ENCODE measurements at places on chromosomes 7 and 10. TPM values are rescaled to one million over a fixed set of nuclear protein-coding genes. Genes with fewer than 3 reads are reported as not detected.

GRCh38 chr7:50721661-50722259 lies 60.9 kb downstream of the GRB10 start:
- no peaks in the 10 kb centered on the region for H3K36me3 ChIP-seq
- no peaks in the 10 kb centered on the region for H3K27me3 ChIP-seq
- no peaks in the 10 kb centered on the region for H3K4me1 ChIP-seq
- H3K4me3 ChIP-seq, result no peak overlapping the region
- DNase-seq, result no peak

DNA sequence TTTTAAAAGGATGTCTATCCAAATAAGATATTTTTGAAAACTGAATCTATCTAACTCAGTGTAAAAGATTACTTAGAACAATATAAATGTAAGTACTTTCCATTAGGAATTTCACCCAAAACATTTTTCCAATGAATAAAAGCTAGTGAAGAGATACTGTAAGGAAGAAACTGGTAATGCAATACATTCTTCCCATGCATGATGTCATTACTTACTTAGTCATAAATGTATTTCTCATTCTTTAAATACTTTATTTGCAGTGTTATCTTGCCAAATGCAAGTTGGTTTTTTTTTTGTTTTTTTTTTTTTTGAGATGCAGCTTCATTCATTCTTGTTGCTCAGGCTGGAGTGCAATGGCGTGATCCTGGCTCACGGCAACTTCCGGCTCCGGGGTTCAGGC lies 265.6 kb downstream of the PHF14 start:
- H3K27me3 ChIP-seq, result no peaks in the 10 kb centered on the region
- H3K4me1 ChIP-seq, result no peaks in the 10 kb centered on the region
- H3K27ac ChIP-seq, result no peak overlapping the region

DNA sequence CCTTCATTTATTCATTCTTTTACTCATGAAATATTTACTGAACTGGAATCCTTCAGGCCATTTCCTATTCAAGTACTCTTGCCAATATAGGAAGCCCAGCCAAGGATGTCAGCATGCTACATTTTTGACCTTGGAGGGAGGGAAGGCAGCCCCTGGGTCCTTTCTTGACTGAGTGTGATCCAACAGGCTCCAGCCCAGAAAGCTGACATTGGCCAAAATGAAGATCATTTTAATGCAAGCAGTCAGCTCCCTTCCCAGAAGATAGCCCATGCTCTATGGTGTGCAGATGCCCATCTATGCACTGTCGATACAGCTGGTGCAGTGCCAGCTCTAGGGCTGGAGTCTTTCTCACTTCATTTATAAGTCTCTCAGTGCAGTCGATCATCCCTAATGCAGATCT lies 646.0 kb downstream of the KCNMA1 start:
- H3K36me3 ChIP-seq, result no peaks in the 10 kb centered on the region
- no peaks in the 10 kb centered on the region for H3K4me1 ChIP-seq
- H3K27ac ChIP-seq, result no peak overlapping the region
- H3K4me3 ChIP-seq, result no peak overlapping the region
- no peaks in the 10 kb centered on the region for H3K27me3 ChIP-seq

- H3K27ac ChIP-seq, result no peak overlapping the region
- H3K27me3 ChIP-seq, result no peaks in the 10 kb centered on the region
- no peak for DNase-seq
- H3K4me1 ChIP-seq, result no peaks in the 10 kb centered on the region
- no peak overlapping the region for H3K4me3 ChIP-seq
Measured at GRCh38 chr7:80095545-80095944, 39.1 kb upstream of the GNAI1 start.

GRCh38 chr7:126659124-126659523 lies 593.6 kb downstream of the GRM8 start:
- H3K27ac ChIP-seq, result no peak overlapping the region
- no peaks in the 10 kb centered on the region for H3K4me1 ChIP-seq
- H3K4me3 ChIP-seq, result no peak overlapping the region
- no peaks in the 10 kb centered on the region for H3K36me3 ChIP-seq
- no peaks in the 10 kb centered on the region for H3K27me3 ChIP-seq

GRCh38 chr7:30528779-30529178 lies 24.1 kb upstream of the GGCT start:
- no peaks in the 10 kb centered on the region for H3K36me3 ChIP-seq
- no peak for DNase-seq
- H3K4me1 ChIP-seq, result no peaks in the 10 kb centered on the region

DNA sequence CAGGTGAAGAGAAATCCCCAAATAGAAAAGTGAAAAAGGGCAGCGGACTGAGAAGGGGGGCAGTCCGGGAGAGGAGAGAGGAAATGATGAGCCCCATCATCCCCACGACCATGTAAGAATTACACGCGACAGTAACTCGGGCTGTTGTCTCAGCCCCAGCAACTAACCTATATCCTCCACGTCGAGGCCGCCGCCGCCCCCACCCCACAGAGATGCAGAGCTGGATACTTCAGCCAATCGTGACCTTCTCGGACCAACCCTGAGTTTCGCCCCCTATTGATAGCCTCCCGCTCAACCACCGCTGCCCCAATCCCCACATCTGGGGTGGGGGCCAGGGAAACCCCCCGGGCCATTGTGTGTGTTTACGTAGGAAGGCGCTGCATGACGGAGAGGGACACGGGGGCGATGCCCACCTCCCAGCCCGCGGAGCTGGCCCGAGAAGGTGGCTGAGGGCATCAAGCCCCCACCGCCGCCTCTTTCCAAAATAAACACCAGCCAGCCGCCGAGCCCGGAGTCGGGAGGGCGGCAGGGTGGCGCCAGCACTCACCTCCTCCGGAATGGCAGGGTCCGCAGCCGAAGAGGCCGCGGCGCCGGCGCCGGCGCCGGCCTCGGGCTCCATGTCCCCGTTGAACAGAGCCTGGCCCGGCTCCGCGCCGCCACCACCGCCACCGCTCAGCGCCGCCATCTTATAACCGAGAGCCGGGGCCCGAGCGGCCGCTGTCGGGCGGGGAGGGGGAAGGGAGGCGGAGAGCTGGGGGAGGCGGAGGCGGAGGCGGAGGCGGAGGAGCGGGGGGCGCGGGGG lies 509 bp downstream of the BRAF start:
- peak overlapping the region; percentile 94 for H3K27ac ChIP-seq
- no peaks in the 10 kb centered on the region for H3K4me1 ChIP-seq
- peak overlapping the region; percentile 77 for H3K4me3 ChIP-seq
- H3K36me3 ChIP-seq, result no peaks in the 10 kb centered on the region
- H3K27me3 ChIP-seq, result no peaks in the 10 kb centered on the region

GRCh38 chr7:104123786-104124185 lies 84.0 kb downstream of the ORC5 start:
- H3K4me1 ChIP-seq, result no peaks in the 10 kb centered on the region
- no peaks in the 10 kb centered on the region for H3K36me3 ChIP-seq
- H3K4me3 ChIP-seq, result no peak overlapping the region
- H3K27me3 ChIP-seq, result no peaks in the 10 kb centered on the region
- DNase-seq, result no peak
- no peak overlapping the region for H3K27ac ChIP-seq

- DNase-seq, result no peak
- H3K27ac ChIP-seq, result no peak overlapping the region
- H3K4me3 ChIP-seq, result no peak overlapping the region
- H3K36me3 ChIP-seq, result no peaks in the 10 kb centered on the region
- H3K27me3 ChIP-seq, result no peaks in the 10 kb centered on the region
Measured at GRCh38 chr7:106076537-106076936, 35.6 kb downstream of the SYPL1 start.

DNA sequence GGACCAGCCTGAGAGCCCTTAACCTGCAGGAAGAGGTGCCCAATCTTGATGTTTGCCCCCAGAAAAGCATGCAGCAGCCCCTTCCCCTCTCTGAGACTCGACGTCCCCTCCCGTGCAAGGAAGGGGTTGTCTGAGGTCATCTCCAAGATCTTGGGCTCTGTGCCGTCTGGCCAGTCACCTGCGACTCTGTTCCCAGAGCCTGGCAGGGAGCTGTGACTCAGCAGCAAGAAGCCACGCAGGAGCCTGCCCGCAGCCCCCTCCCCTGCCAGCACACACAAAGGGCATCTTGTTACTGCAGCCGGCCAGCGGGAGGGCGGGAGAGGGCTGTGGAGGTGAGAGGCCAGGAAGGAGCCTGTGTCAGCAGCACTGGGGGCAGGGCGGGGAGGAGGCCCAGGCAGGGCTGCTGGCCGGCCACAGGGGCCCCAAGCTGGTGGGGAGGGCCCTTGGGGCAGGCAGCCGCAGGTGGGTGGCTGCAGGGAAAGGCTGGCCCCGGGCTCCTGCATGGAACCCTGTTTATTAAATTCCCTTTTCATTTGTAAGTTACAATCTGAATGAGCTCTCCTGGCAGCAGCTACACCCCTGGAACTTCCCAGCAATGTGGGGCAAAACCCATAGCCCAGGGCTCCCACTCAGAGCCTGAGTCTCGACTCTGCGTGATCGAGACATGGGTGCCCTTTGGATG lies 103.7 kb upstream of the ZMIZ1 start:
- H3K27ac ChIP-seq, result peak overlapping the region; percentile 78
- no peaks in the 10 kb centered on the region for H3K36me3 ChIP-seq
- no peaks in the 10 kb centered on the region for H3K27me3 ChIP-seq
- no peak overlapping the region for H3K4me3 ChIP-seq
- no peaks in the 10 kb centered on the region for H3K4me1 ChIP-seq

- H3K36me3 ChIP-seq, result no peaks in the 10 kb centered on the region
- no peaks in the 10 kb centered on the region for H3K27me3 ChIP-seq
- no peaks in the 10 kb centered on the region for H3K4me1 ChIP-seq
- H3K4me3 ChIP-seq, result no peak overlapping the region
- no peak overlapping the region for H3K27ac ChIP-seq
Measured at GRCh38 chr7:139799586-139799985, 21.8 kb upstream of the HIPK2 start.

DNA sequence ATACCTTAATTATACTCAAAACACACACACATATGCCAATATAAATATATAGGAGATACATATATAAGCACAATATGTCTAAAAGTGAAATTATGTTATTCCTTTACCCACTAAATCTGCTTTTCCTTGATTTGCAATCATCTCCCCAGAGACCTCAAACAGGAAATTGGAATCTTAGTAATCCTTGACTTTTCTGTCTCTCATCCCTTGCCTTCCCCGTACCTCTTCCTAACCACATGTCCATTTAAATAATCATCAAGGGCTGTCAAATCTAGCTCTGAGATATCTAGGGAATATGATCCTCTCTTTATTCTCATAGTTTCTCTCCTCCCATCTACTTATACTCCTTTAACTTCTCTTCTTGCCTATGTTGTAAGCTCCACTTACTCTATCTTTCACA lies 336.6 kb downstream of the HGF start:
- no peaks in the 10 kb centered on the region for H3K27me3 ChIP-seq
- no peak for DNase-seq
- H3K4me3 ChIP-seq, result no peak overlapping the region
- H3K36me3 ChIP-seq, result no peaks in the 10 kb centered on the region
- no peaks in the 10 kb centered on the region for H3K4me1 ChIP-seq

GRCh38 chr10:86165666-86166065 lies 200.9 kb downstream of the GRID1 start:
- no peak for DNase-seq
- H3K36me3 ChIP-seq, result no peaks in the 10 kb centered on the region
- H3K27ac ChIP-seq, result no peak overlapping the region
- no peaks in the 10 kb centered on the region for H3K4me1 ChIP-seq

GRCh38 chr7:96114190-96114589 lies 207.7 kb downstream of the SLC25A13 start:
- no peaks in the 10 kb centered on the region for H3K36me3 ChIP-seq
- H3K4me1 ChIP-seq, result no peaks in the 10 kb centered on the region
- no peak overlapping the region for H3K27ac ChIP-seq
- no peak for DNase-seq
- H3K4me3 ChIP-seq, result no peak overlapping the region
- no peaks in the 10 kb centered on the region for H3K27me3 ChIP-seq

DNA sequence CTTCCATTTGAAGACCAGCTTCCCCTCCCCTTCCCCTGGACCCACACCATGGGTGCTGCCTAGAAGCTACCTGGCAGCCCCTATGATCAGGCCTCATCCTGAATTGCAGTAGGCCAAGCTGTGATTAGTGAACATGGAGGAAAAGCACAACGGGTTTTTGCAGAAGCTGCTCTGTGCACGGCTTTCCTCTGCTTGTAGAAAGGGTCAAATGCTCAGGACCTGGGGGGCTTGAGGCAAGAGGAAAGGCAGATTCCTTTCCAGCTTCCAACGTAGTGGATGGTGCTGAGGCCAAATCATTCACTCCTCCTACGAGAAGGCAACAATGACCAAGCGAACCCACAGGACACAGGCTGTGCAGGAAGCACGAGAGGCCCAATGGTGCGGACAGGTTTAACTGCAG lies 410.3 kb upstream of the SHH start:
- DNase-seq, result no peak
- no peak overlapping the region for H3K27ac ChIP-seq
- H3K4me1 ChIP-seq, result no peaks in the 10 kb centered on the region

GRCh38 chr7:30139836-30140384 lies 5.1 kb downstream of the MTURN start:
- no peaks in the 10 kb centered on the region for H3K36me3 ChIP-seq
- H3K27ac ChIP-seq, result peak overlapping the region; percentile 33

- H3K36me3 ChIP-seq, result no peaks in the 10 kb centered on the region
- no peaks in the 10 kb centered on the region for H3K4me1 ChIP-seq
- no peak for DNase-seq
- H3K4me3 ChIP-seq, result no peak overlapping the region
Measured at GRCh38 chr7:137593115-137593711, 249.7 kb upstream of the PTN start.

- H3K27ac ChIP-seq, result no peak overlapping the region
- no peaks in the 10 kb centered on the region for H3K4me1 ChIP-seq
Measured at GRCh38 chr10:103980288-103980906, 13.5 kb downstream of the SLK start.

DNA sequence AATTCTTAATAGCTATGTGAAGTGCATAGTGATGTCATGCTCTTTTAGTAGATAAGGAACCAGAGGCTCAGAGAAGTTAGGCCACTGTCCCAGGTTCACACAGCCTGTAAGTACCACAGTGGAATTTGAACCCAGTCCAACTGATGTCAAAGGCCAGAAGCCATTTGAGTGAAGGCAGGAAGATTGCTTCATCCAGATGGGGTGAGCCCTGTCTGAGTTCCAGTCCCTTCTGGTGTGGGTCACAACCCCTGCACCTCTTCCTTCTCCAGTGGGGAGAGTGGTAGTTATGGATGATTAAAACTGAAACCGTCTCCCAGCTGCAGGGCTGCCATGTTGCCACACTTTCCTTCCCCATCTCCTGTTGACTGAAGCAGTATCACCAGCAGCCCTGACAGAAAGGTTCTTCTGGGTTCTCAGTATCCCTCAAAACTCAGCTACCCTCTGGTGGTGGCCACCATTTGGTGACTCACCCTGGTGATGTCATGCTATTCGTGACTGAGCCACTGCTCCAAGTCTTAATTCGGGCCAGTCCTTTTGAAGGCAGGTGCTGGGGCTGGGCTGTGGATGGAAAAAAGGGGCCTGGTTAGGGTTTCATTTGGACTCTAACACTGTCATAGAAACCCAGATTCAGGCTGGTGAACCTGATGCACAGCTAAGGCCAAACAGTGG lies 1.5 kb upstream of the C10orf95 start:
- no peak for DNase-seq
- H3K27ac ChIP-seq, result peak overlapping the region; percentile 13
- H3K27me3 ChIP-seq, result no peaks in the 10 kb centered on the region
- no peaks in the 10 kb centered on the region for H3K36me3 ChIP-seq
- no peaks in the 10 kb centered on the region for H3K4me1 ChIP-seq
- H3K4me3 ChIP-seq, result no peak overlapping the region

- H3K27ac ChIP-seq, result no peak overlapping the region
- H3K36me3 ChIP-seq, result no peaks in the 10 kb centered on the region
- DNase-seq, result no peak
- H3K4me1 ChIP-seq, result no peaks in the 10 kb centered on the region
Measured at GRCh38 chr10:3499120-3499519, 285.9 kb downstream of the KLF6 start.

Gene ZNF735
- total RNA-seq, result not detected

Gene MMP21
- total RNA-seq, result not detected

Gene GHRHR
- total RNA-seq, result not detected

Gene CLRN3
- total RNA-seq, result not detected

Gene WIPF3
- total RNA-seq, result 0.16 TPM

Gene MNX1
- total RNA-seq, result not detected

Gene SCART1
- total RNA-seq, result 3.7 TPM

Gene SPAM1
- not detected for total RNA-seq

Gene ZSWIM8
- 79.2 TPM for total RNA-seq
